ENCODE measurements at places on chromosomes 12 and 14.
A peak's percentile ranks its signal among the peaks of the same experiment; 100 is the strongest.

- DNase-seq = peak; percentile 10
Measured at GRCh38 chr12:5187136-5187535, 143.5 kb downstream of the KCNA5 start.

DNA sequence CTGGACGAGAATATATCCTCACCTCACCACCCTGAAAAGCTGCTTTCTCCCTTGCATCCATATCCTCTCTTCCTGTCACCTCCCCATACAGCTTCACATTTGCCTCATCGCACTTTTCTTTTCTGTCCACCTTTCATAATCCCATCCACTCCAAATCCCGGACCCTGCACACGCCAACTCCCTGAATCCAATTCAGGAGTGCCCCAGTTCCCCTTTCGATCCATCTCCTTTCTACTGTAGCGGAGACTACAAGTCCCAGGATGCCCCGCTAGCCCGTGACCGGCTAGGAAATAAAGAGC, 2.5 kb downstream of the TMEM253 start:
- DNase-seq = no peak

DNA sequence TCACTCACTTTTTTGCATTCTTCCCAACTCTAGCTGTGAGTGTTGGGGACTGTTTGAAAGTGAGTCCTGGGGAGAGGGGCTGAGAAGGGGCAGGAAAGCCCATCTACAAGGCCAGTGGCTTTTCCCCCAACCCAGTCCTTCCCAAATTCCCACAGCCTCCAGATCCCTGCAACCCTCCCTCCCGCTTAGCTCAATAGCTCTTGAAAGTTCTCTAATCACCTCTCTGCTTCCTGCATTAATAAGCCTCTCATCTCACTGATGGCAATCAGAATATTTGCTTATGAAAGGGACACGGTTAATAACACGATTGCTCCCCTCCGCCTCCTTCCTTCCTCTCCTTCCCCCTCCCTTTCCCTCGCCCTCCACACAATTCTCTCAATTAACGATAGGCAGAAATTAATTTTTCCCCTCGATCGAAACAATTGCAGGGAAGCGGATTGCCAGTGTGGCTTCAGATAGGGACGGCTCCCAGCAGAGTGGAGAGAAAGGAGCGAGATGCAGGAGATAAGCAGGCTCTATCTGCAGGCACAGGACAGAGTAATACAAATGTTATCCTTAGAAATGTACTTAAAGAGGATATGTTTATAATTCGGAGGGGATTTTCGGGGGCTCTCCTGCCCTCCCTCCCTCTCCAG, 15.1 kb upstream of the GPATCH2L start:
- peak; percentile 82 for DNase-seq

GRCh38 chr14:96177766-96178375, 26.8 kb upstream of the BDKRB2 start:
- DNase-seq = no peak

- no peak for DNase-seq
Measured at GRCh38 chr12:8665759-8666158, 3.1 kb upstream of the MFAP5 start.

DNA sequence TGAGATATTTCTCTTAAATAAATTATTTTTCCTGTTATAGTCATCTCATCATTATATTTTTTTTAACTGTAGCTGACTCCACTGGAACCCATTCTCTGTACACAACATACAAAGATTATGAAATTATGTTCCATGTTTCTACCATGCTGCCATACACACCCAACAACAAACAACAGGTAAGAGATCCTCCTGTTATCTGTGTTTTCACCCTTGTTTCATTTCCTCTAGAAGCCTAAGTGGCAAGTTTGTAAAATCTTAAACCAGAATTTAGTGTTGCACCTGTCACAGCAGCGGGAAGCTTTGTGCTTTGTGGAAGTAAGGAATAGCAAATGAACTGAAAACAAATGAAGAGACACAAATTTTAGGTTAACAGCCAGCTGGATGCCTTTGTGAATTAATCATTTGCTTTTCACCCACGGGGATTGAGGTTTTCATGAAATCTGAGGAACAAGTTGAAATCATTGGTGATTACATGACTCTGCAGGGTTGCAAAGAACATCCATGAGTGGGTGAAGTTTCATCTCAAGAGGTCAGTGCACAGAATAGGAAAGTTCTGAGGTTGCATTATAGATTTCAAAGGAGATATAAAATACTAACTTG, 273.9 kb upstream of the RGS6 start:
- no peak for DNase-seq

- DNase-seq = no peak
Measured at GRCh38 chr12:42985506-42985905, 396.0 kb upstream of the PRICKLE1 start.

- DNase-seq = no peak
Measured at GRCh38 chr14:58774531-58774930, 136.8 kb downstream of the DACT1 start.

- DNase-seq = no peak
Measured at GRCh38 chr12:79615596-79616560, 74.9 kb downstream of the PAWR start.

- DNase-seq = no peak
Measured at GRCh38 chr12:125143491-125143890, 78.3 kb downstream of the AACS start.

GRCh38 chr12:91377436-91377835, 194.8 kb upstream of the DCN start:
- DNase-seq = no peak

- peak; percentile 18 for DNase-seq
Measured at GRCh38 chr12:122072031-122072970, 6.3 kb upstream of the MLXIP start.

GRCh38 chr12:28331130-28331529, 140.9 kb downstream of the CCDC91 start:
- no peak for DNase-seq

DNA sequence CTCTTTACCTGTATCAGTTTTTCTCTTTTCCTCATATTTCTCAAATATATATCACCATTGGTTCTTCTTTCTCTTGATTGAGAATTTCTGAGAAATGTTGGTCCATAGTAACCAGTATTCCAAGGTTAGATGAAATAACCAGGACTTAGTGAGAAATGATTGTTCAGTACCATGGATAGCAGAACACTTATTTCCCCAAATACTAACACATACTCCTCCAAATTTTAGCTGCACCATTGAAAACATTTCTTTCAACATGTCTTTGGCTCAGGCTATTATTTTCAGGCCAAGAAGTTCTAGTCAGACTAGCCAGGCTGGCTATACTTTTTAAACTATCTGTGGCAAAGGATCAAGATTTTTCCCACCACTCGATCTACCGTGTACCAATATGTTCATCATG, 113.3 kb downstream of the PTPRO start:
- no peak for DNase-seq

GRCh38 chr14:84926656-84927055, 603.3 kb upstream of the FLRT2 start:
- DNase-seq = no peak

- no peak for DNase-seq
Measured at GRCh38 chr12:116483959-116484750, 75.0 kb upstream of the MAP1LC3B2 start.

DNA sequence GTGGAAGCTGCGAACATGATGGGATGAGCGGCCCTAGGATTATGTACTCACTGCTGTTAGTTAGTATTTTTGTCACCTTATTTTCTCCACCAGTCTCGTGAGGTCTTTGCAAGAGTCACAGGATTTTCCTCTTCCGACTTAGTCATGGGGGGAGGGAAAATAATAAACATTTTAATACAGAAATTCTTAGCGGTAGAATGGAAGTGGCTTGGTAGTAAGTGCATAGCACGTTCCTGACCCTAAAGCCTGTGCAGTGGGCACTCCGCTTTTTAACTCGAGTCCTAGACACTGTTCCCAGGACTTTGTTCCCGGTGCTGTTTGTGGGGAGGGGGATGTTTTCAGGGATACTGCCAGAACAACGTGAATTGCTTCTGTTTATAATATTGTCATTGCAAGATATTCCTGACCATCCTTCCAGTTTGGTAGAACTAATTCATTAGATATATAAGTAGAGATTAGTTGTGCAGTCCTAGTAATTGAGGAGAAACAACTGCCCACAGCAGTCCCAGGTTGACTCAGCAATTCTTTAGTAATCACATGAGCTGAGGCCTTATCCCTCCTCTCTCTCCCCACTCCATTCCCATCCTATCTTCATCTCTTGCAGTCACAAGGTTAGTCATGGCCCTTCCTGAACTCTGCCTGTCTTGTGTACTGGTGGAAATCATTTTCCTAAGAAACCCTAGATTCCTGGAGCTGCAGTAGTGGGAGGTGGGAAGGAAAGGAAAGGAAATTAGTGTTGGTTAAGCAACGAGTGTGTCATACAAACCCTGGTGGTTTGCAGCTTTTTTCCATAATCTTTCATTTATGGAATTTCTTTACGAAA, 799 bp downstream of the SLC38A6 start:
- DNase-seq = no peak

DNA sequence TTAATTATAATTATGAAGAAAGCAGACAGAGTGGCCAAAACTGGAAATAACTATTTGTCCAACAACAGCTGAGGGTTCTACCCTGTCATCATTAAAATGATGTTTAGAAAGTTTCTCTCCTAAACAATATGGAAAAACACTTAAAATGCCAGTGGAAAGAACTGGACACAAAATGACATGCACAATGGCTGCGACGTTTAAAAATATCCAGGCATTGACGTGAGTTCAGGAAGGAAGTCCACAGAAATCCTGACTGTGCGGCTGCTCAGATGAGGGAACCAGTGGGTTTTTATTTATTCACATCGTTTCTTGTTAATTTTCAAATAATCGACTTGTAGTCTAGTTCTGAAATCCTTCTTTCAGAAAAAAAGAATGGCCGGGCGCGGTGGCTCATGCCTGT, 58.3 kb downstream of the CCNK start:
- DNase-seq = no peak

DNA sequence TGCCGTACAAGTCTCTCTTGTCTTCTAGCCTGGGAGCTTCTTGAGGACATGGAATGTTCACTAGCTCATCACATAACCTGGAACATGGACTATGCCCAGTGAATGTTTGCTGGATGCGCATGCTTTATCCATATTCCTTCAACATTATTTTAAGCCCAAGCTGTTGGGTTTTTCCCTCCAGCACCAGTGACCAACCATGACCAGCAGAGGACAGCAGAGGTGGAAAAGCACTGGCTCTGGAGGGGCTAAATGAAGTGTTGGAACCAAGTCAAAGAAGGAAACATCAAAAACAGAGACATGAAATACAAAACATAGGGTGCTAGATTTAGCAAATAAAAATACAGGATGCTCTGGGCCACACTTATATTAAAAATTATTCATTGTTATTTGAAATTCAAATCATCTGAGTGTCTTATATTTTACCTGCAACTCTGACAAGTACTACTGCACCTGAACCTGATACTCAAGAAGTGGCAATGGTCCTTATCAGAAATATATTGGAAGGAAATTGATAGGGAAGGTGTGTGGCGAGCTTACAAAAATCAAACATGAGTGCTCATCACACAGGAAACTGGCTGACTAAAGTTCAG, 23.1 kb upstream of the HELB start:
- DNase-seq = no peak

DNA sequence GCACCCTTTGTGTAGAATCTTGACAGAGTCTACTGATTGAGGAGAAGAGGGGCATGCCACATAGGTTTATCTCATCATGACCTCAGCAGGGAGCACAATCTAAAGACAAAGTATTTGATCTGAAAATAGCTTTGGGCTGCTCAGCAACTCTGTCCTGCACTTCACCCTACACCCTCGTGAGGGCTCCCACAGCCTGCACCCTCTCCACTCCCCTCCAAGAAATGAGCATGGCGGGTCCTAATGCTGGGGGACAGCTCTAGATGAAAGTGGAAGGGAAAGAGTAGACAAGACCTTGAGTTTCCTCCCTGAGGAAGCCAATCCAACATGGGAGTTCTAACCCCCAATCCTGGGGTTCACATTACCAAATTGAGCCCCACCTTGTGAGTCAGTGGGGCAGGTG, 10.7 kb upstream of the KRT5 start:
- no peak for DNase-seq

DNA sequence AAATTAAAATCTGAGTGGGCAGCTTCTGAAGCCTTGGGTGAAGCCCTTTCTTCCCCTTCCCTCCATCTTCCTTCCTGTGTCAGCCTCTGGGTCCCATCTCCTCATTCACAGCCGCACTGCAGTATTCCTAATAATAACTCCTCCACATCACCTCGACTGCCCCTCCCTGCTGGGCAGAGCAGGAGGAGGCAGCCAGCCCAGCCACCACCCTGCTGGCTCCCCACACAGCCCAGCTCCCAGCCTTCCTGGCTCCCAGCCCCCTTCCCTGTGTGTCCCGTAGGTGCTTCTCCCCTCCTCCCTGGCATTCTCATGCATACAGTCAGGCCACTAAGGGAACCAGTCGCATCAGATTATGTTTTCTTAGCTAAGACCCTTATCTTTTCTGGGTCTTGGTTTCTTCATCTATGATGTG, 3.7 kb downstream of the IFFO1 start:
- DNase-seq = no peak

- DNase-seq = no peak
Measured at GRCh38 chr12:9928607-9929006, 3.6 kb downstream of the CLEC2A start.

DNA sequence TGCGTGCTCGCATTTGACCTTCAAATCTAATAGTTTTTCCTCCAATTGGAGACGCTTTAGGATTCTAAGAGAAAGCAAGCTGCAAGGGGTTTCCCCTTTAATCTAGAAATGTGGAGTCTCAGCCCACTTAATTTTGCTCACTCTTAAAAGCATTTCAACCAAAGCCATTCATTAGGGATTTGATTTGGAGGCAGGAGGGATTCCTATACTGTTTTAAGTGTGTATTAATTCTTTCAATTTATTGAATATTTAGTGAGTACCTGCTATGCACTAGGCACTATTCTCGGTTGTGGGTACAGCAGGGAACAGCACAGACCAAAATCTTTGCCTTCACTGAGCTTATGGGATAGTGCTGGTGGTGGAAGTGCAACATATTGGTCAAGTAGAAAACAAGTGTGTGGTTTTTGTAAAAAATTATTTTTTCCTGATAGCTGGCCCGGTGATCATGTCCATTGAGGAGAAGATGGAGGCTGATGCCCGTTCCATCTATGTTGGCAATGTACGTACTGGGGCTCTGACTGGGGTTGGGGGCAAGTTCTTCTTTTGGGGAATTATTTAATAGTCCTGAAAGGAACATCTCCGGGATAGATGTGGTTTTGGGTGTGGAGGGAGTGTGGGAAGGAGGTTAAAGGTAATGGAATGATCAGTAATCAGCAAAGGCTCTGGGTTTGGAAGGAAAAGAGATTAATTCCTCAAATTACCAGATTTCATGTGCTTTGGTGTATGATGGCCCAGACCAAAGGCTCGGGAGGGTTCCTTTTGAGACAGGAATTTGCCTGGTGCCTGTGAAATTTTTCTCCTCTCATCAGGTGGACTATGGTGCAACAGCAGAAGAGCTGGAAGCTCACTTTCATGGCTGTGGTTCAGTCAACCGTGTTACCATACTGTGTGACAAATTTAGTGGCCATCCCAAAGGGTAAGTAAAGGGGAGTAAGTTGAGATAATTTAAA, 1.6 kb downstream of the PABPN1 start:
- DNase-seq = no peak

DNA sequence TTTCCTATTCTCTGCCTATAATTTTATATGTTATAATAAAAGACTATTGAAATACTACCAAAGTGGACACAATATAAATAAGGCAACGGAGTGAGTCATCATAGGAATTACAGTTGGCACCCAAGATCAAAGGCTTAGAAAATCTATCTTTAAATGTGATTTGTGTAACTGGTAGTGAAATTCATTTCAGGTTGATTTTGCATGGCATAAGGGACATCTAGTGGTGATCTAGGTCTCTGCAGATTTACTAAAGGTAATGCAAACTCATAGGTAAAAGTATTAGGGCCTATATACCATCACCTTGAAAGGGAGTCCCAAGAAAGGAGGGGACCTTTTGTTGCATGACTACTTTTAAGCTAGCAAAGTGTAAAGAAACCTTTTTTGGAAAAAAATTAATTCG, 527.2 kb downstream of the NRXN3 start:
- peak; percentile 65 for DNase-seq

All from NCI-H1105 treated with DMSO at 0.1 percent for 48 hours (cell line).